ENCODE measurements at places on chromosomes 2 and 18.

DNA sequence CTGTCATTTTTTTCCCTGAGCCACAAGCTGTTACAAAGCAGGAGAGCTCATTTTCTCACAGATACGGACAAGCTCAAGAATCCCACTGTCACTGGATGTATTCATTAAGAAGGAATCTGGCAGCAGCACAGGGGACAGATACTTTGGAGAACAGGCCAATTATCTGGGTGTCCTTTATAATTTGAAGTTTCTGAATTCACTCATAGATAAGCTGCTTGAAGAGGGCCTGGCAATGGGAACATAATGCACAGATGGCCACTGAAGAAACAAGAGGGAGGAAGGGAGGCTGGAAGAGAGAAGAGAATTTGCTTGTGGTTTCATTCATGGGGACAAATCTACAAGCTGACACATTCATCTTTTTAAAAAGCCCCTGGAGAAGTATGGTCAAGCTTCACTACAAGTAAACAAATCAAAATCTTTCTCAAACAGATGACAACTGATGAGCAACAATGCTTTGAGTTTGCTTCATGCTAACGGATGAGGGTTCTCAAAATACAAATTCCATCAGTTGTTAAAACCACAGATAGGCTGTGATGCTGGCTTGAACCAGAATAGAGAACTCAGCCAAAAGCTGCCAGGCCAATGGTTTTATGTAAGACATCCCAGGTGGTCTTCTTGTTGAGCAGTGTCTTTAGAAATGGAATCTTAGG, 11.9 kb downstream of the BCL2 start:
- no peak for DNase-seq

DNA sequence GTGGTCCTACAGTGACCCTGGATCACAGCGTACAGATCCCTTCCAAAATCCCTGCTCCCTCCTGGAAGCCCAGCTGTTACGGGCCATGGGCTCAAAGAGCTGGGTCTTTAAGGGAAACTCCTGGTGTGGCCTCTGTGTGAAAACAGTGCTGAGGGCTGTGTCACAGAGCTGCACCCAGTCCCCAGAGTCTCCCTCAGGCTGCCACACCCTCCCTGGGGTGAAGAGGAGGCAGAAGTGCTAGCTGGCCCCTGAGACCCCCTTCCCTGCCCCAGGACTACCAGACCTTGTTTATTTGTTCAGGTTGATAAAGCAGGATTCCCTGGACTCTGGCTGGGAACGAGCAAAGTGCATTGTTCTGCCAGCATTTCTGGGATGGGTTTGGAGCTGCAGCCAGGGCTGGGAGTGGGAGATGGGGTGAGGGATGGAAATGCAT, 7.7 kb downstream of the ATOH8 start:
- DNase-seq, result no peak

GRCh38 chr2:212249451-212249850, 289.2 kb downstream of the ERBB4 start:
- no peak for DNase-seq

GRCh38 chr2:120672526-120673204, 63.0 kb upstream of the GLI2 start:
- DNase-seq, result no peak

GRCh38 chr2:175930504-175930903, 71.6 kb downstream of the LNPK start:
- DNase-seq, result no peak
